ENCODE measurements at places on chromosomes 5 and 9.

DNA sequence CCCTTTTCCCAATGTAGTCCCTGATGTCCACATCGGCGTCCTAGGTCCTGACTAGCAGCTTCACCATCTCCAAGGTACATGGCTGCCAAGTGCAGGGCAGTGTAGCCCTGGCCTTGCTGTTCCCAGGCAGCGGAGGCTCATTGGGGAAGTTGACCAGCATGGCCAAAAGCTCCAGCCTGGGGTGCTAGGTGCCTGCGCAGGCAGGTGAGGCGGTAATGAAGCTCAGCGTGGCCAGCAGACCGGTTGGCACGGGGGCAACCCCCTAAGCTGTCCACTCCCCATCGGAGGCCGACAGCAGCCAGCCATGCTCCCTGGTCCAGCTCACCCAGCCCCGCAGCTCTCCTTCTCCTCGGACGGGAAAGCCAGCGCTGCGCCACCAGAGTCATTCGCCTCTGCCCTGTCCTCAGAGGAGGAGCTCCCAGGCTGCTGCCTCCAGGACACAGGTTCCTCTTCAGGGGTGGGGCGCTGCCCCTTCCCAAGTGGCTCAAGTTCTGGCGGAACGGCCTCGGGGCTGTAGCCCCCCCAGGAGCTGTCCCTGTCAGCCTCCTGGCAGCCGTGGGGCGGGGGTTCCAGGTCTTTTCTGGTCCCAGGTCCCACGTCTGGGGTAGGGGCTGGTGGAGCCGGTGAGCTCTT lies 1218.2 kb downstream of the FOXD4L5 start:
- no peak for DNase-seq

DNA sequence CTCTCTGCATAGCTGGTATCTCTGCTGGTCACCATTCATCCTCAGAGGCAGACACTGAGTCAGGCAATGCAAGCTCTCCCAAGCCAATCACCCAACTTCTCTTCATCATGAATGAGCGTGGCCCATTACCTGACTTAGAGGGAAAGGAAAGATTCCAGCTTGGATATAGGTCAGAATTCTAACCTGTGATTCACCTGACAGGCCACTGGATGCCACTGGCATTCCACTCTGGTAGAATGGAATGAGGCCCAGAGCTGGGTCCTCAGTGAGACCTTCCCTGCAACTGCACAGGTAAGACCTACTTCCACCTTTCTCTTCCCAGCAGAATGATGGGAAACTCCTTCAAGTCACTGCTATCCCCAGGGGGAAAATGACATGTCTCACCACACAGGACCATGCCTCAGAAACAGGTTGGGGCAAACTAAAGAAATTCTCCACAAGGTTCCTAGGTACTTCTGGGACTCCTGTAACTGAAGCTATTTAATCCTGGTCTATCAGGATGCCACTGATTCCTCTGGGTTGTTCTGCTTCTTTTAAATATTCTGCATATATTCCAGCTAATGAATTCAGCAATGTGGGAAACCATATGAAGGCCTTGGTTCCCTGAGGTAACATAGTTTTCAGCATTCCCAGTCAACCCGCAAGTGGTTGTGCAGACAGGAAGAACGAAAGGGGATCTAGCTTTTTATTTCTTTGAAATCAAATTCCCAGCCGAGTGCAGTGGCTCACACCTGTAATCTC lies 62.0 kb downstream of the SUSD1 start:
- DNase-seq = no peak

- DNase-seq = no peak
Measured at GRCh38 chr5:165282491-165282890, 1777.1 kb downstream of the MAT2B start.

DNA sequence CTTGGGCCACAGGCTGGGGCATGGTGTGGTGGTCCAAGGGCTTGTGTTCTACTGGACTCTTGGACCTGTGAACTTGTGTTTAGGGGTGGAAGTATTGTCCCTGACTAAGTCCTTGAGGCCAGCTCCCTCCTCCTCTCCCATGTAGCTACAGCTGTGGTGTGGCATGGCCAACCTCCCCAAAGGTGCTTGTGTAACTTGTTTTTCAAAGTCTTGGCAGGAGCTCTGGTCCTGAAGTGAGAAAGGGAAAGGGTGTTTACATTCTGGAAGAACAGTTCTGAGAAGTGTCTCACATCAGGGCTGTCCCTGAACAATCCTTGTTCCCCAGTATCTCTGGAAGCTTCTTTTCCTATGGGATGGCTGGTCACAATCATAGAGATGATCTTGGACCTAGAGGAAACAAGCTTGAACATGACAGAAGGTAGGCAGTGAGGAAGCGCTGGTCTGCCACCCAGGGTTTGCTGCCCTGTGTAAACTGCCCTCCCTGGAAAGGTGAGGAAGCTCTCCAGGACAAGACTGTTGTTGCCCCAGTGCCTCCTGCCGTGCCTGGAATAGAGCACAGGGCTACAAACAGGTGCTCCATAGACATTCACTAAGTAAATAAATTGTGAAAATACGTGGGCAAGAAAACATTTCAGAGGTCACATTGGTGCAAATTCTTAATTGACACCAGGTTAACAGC lies 64.6 kb upstream of the KLF9 start:
- no peak for DNase-seq

DNA sequence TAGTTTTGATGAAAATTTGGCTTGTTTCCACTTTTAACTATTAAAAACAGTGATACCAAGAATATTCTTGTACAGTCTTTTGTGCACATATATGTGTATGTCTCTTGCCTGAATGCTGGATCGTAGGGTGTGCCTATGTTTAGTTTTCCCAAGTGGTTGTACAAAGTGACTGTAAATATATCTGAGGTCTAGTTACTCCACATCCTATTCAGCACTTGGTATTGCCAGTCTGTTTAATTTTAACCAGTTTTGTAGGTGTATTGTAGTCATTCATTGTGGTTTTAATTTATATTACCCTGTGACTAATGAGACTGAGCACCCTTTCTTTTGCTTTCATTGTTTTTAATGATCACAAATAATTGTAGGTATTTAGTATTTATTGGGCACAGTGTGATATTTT lies 17.8 kb downstream of the RCL1 start:
- DNase-seq = no peak

All from stimulated activated CD8-positive, alpha-beta memory T cell treated with anti-CD3 and anti-CD28 coated beads, Interleukin-7, amount 100 ng/mL, for 48 hours (primary cell).